CD4-positive, alpha-beta T cell treated with Interleukin-4 for 1 hour (primary cell): ENCODE measurements at places on chromosomes 7 and 10.

DNA sequence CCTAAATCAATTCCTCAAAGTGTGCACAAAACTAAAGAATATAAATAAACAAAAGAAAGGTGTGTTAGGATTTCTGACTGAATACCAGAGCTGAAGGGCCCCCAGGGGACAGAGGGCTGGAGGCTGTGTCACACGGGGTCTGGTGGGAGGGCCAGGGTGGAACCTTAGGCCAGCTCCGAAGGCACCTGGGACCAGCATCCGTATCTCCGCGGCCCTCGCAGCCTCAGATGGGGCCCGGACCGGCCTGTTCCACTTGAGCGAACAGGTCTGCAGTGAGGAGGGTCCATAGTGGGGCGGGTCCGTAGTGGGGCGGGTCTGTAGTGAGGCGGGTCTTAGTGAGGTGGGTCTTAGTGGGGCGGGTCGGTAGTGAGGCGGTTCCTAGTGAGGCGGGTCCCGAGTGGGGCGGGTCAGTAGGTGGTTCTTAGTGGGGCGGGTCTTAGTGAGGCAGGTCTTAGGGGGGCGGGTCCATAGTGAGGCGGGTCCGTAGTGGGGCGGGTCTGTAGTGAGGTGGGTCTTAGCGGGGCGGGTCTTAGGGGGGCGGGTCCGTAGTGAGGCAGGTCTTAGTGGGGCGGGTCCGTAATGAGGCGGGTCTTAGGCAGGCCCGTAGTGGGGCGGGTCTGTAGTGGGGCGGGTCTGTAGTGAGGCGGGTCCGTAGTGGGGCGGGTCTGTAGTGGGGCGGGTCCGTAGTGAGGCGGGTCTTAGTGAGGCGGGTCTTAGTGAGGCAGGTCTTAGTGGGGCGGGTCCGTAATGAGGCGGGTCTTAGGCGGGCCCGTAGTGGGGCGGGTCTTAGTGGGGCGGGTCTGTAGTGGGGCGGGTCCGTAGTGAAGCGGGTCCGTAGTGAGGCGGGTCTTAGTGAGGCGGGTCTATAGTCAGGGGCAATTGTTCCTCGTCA lies 15.1 kb downstream of the GPR146 start:
- no peak for DNase-seq

DNA sequence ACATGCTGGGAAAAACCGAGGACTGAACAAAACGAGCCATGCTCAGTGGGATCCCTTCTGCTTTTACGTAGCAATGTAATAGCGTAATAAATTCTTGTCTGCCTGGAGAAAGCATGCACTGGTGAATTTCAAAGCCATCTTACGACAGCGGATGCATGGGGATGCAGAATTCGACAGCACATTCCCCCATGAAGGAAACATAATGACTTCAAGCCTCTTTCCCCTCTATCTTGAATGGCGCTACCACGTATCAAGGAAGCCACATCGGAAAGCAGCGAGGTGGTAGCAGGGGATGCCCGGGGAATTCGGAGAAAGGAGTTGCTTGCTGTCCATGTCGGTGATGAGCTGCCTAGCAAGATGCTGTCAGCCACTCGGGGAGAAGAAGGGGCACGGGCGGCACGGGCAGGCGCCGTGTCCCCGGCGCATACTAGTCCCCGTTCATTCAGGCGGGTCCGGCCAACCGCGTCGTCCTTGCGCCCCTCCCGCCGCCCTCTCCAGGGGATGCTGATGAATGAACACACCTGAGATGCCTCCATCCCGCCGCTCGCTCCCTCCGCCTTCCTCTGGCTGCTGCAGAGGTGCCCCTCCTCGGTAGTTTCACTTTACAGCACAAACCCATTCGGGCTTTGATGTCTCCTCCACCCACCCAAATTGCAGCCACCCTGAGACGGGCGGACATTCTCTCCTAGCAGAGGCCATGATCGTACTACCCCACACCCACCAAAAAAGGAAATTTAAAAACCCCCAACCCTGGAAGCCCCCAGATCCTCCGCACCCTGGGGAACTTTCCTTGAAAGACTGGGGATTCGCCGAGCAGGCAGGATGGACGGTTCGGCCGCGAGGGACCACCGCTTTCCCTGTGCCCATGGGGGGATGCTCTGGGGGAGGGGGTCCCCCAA lies 644 bp downstream of the SORBS1 start:
- DNase-seq, result peak; percentile 35

DNA sequence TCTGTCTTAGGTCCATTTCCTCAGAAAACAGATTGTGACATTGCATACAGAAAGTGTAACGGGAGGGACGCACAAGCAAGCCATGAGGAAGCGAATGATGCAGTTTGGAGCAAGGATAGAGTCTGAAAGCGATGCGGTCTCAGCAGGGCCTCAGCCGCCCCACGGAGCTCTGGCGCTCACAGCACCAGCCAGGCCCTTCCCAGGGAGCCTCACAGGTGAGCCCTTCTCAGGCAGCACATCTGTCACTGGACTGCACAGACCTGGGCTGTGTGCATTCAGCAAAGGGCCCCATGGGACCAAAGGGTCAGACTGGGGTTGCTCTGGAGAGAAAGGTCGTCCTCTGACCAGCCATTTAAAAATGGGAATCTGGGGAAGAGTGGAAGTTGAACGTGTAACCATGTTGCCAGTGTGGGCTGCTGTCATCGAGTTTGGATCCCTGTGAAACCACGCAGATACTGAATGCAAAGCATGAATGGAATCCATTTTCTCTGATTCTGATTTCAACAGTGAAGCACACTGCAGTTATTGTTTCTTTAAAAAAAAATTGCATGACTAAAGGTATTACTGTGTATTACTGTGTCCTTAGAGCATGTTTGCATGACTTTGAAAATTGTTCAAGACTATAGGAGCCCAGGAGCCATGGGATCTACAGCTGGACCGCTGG lies 350.0 kb upstream of the AKR1E2 start:
- DNase-seq, result no peak

- no peak for DNase-seq
Measured at GRCh38 chr10:121572859-121573537, 25.2 kb downstream of the FGFR2 start.

DNA sequence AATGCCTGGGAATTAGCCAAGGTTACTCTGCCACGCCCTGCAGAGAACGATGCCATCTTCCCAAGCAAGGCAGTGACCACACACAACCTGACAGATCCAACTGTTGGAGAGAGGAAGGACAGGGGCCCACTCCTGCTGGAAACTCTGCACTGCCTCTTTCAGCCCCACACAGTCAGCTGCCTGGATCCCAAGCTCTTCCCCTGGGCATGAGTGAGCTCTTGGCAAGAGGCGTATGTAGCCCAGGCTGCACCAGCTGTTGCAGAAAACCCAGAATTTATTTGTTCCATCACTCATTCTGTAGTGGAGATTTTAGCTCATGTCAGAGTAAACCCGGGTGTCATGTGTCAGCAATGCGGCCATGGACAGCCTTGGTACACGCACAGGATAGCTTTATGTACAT lies 135.1 kb upstream of the TRIM24 start:
- no peak for DNase-seq

- no peak for DNase-seq
Measured at GRCh38 chr7:4751398-4751947, 23.9 kb upstream of the AP5Z1 start.

- DNase-seq, result no peak
Measured at GRCh38 chr10:10207538-10207937, 810.1 kb upstream of the CELF2 start.

- peak; percentile 43 for DNase-seq
Measured at GRCh38 chr10:123154711-123155505, 706 bp downstream of the BUB3 start.

GRCh38 chr7:22417349-22417748 lies 60.4 kb upstream of the RAPGEF5 start:
- no peak for DNase-seq

GRCh38 chr7:124762611-124763143 lies 2.9 kb downstream of the GPR37 start:
- no peak for DNase-seq

GRCh38 chr10:15253951-15254807 lies 85.7 kb upstream of the NMT2 start:
- DNase-seq, result no peak

GRCh38 chr10:6386346-6386745 lies 183.6 kb downstream of the PFKFB3 start:
- DNase-seq, result no peak
